CD4-positive, alpha-beta T cell treated with Interleukin-15 for 4 hours (primary cell): ENCODE measurements at places on chromosomes 13 and 19.

DNA sequence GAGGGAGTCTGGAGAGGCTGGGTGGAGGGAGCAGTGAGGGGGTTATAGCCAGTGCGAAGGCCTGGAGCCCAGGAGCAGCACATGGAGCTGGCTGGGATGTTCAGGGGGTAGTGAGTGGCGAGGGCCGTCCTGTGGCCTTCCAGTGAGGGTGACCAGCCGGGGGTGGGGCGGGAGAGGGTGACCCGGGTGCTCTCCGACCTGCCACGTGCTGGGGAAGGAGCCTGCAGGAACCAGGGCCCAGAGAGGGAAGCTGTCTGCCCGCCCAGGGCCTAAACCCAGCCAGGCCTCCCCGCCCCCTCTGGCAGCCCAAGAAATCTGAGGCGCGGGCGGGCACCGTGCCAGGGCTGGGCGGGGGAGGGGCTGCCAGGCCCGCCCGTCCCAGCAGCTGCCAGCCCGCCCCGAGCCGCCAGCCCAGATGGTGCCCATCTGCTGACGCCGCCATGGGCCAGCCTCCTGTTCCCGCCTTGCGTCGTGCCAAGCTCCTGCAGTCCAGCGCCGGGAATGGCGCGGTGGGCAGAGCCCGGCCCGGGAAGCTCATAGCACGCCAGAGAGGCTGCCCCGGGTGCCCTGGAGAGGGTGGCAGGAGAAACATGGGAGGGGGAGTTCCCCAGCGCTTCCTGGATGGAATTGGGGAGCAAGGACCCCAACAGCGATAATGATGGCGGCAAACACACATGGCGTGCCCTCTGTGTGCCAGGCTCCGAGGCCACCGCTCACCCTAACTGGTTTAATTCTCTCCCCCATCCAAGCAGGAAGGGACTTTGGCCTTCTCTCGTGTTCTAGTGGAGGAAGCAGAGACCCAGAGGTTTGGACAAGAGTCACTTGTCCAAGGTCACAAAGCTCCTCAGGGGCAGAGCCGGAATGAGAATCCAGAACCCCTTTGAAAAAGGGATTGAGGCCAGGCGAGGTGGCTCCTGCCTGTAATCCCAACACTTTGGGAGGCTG is 21.5 kb downstream of the NFIC start:
- no peak for DNase-seq

DNA sequence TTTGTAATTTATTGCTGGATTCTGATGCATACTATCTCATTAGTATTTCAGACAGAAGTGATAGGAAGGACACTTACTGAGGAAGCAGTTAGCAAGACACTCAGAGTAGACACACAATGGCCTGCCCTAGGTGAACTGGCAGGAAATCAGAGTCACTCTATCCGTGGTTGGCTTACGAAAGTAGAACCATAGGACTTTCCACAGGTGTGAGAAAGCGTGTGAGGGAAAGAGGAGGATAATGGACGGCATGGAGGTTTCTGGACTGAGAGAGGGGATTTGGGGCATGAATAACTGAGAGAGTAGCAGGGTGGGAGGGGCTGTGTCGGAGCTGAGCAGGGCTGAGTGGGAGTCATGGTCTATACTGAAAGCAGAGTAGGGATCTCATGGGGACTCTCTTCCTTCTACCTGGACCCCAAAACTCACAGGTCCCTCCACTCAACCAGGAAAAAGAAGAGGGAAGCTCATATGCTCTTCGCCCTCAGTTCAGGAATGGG is 18.7 kb upstream of the EID2 start:
- DNase-seq, result peak; percentile 27

GRCh38 chr13:107271227-107271626 is 703.3 kb upstream of the ARGLU1 start:
- no peak for DNase-seq

DNA sequence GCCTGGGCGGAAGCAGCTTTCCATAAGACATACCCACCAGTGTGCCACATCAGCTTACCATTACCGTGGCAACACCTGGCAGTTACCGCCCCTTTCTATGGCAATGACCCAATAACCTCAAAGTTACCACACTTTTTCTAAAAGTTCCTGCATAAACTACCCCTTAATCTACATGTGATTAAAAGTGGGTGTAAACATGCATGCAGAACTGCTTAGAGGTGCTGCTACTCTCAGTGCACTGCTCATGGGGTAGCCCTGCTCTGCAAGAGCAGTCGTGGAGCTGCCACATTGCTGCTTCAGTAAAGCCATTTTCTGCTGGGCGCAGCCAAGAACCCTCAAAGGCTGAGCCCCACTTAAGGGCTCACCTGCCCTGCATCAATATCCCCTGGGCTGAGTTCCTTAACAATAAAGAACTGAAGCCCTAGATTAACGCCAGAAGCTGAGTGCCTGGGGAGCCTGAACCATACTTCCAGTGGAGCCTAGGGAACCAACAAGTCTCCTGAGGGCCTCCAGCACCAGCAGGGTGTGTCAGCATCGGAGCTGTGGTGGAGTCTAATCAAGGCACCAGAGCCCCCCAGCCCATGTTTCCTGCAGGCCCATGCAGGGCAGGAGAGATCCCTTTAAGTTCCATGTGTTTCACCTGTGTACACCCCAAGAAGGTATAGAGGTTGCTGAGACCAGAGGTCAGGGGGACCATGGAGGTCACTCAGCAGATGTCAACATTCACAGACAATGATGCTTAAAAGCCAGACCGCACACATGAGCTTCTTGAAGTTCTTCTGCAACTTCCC is 1198.1 kb downstream of the UQCRFS1 start:
- DNase-seq, result no peak

- DNase-seq, result peak; percentile 48
Measured at GRCh38 chr13:77698201-77699058, 943 bp downstream of the SLAIN1 start.
